ENCODE measurements at places on chromosomes 3 and 15.

- no peak for DNase-seq
Measured at GRCh38 chr3:127001486-127002194, 18.7 kb downstream of the PLXNA1 start.

GRCh38 chr3:134362221-134362620, 12.0 kb downstream of the AMOTL2 start:
- no peak for DNase-seq

- no peak for DNase-seq
Measured at GRCh38 chr3:33146791-33147445, 33.1 kb downstream of the CRTAP start.

GRCh38 chr3:159455741-159456181, 532.9 kb upstream of the IL12A start:
- DNase-seq = no peak

DNA sequence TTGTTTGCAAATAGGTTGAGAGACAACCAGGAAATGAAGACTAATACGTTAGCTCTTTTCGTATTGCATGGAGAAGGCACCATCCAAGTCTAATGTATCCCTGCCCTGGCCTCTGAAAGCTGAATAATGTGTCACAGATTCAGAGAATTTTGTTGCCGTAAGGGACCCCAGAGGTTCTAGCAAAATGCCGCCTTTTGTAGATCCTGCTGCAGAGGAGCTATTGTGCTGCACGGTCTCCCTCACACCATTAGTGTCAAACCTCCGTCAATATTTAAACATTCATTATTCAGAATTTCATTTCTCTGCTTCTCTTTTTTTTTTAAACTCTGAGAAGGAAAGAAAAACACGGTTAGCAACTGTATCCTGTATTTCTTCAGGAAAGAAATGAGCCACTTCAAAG, 238.7 kb downstream of the EPHB1 start:
- no peak for DNase-seq

DNA sequence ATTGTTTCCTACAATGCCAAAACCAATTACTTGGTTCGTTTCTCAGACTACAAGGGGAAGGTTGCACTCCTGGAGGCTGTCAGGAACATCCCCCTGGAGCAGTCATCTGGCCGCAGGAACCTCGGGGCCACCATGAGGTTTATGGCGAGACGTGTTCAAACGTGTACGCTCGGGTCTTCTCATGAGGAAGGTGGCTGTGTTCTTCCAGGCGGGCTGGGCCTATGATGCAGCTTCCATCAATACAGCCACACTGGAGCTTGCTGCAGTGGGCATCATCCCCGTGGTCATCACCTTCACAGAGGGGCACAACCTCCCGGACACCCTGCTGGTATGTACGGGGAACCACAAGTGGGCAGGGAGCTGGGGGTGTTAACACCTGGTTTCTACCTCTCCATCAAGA, 94.5 kb upstream of the COL6A5 start:
- DNase-seq = no peak
